ENCODE measurements at places on chromosomes 3 and 15. TPM values are rescaled to one million over a fixed set of nuclear protein-coding genes. Genes with fewer than 3 reads are reported as not detected.

GRCh38 chr3:15333099-15333955, 941 bp upstream of the SH3BP5 start:
- H3K36me3 ChIP-seq = peaks cover 3% of the 10 kb centered on the region
- no peak for DNase-seq
- no peaks in the 10 kb centered on the region for H3K27me3 ChIP-seq
- H3K27ac ChIP-seq = no peak overlapping the region
- H3K4me3 ChIP-seq = no peak overlapping the region

DNA sequence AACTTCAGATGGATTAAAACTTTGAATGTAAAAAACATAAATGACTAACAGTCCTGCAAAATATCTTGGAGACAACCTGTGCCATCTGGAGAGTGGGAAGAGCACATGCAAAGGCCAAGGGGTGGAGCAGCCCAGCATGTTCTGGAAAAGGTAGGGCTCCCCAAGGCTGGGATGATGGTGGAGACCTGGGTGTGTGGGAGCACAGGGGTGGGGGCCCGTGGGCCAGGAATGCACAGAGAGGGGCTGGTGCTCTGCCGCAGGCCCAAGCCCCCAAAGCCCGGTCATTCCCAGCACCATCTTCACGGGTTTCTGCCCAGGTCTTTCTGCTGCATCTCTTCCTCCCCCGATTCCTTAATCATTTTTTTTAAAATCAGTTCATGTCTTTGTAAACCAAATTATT, 9.7 kb upstream of the GATA2 start:
- no peaks in the 10 kb centered on the region for H3K27me3 ChIP-seq
- H3K36me3 ChIP-seq = peaks cover 32% of the 10 kb centered on the region
- no peak overlapping the region for H3K27ac ChIP-seq
- DNase-seq = no peak
- H3K4me1 ChIP-seq = no peaks in the 10 kb centered on the region
- H3K4me3 ChIP-seq = no peak overlapping the region

GRCh38 chr3:117059956-117060270, 350.3 kb downstream of the TUSC7 start:
- no peaks in the 10 kb centered on the region for H3K36me3 ChIP-seq
- H3K27ac ChIP-seq = no peak overlapping the region
- no peak overlapping the region for H3K4me3 ChIP-seq
- H3K4me1 ChIP-seq = peaks cover 3% of the 10 kb centered on the region
- no peaks in the 10 kb centered on the region for H3K27me3 ChIP-seq
- DNase-seq = no peak

GRCh38 chr15:39599871-39600270, 19.0 kb downstream of the THBS1 start:
- no peaks in the 10 kb centered on the region for H3K27me3 ChIP-seq
- no peak overlapping the region for H3K4me3 ChIP-seq
- H3K36me3 ChIP-seq = peaks cover 33% of the 10 kb centered on the region
- H3K27ac ChIP-seq = 0 out of 2 replicates have a peak overlapping the region, but pooled peaks have one; percentile 8
- DNase-seq = no peak
- peaks cover 24% of the 10 kb centered on the region for H3K4me1 ChIP-seq

DNA sequence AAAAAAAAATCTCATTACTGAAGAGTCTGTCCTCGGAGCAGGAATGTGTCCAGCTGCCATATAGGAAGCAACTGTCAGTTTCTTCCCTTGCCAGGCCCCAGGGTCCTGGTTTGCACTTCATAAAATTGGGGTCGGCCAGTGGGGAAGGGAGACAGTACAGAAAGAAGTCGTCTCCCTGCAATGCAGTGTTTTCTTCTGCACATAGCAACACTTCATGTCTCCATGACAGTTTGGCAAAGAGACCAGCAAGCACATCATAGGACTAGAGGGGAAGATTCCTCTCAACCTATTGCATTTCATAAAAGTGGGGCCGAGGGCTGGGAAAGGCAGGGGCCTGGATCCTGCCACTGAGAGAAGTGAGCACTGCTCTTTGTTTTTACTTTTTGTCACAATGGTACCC, 138.2 kb upstream of the HACD2 start:
- no peak overlapping the region for H3K27ac ChIP-seq
- H3K27me3 ChIP-seq = no peaks in the 10 kb centered on the region
- H3K36me3 ChIP-seq = no peaks in the 10 kb centered on the region
- peaks cover 21% of the 10 kb centered on the region for H3K4me1 ChIP-seq
- no peak overlapping the region for H3K4me3 ChIP-seq

- peaks cover 7% of the 10 kb centered on the region for H3K4me1 ChIP-seq
- H3K27ac ChIP-seq = no peak overlapping the region
- H3K27me3 ChIP-seq = no peaks in the 10 kb centered on the region
Measured at GRCh38 chr3:64021922-64022321, 1.4 kb downstream of the PSMD6 start.

DNA sequence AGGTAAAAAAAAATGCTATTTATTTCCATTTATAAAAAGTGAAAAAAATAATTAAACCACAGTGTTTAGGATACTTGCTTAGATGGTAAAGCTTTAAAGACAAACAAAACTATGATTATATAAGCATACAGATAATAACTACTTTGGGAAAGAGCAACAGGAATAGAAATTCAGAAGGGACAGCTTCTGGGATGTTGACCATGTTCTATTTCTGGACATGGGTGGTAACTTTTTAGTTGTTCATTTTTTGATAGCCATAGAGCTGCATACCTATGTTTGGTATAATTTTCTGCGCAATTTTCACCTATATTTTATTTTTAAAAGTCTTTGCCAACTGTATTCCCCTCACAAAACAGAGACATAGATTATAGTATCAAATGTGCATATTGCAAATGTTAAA, 572.0 kb upstream of the NR2F2 start:
- H3K27ac ChIP-seq = no peak overlapping the region
- no peak overlapping the region for H3K4me3 ChIP-seq
- H3K36me3 ChIP-seq = no peaks in the 10 kb centered on the region
- no peaks in the 10 kb centered on the region for H3K4me1 ChIP-seq
- H3K27me3 ChIP-seq = no peaks in the 10 kb centered on the region

DNA sequence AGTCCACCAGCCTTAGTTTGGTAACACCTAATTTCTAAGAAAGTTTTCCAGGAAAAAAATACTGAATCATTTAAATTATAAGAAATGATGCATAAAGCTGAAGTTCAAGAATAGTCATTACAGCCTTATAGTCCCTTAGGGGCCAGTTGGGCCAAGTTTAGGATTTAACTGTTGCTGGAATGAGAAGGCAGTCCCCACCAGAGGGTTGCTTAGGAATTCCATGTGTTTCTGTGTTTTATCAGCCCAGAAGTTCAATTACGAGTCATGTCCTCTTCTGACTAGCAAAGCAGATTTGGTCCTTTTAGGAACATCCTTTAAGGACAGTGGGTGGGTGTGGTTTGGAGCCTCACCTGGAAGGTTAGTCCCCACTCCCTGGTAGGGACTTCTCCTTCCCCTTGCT, 57.0 kb upstream of the NR2E3 start:
- no peak overlapping the region for H3K4me3 ChIP-seq
- DNase-seq = no peak
- peak overlapping the region; percentile 62 for H3K27ac ChIP-seq
- H3K36me3 ChIP-seq = peaks cover 4% of the 10 kb centered on the region
- no peaks in the 10 kb centered on the region for H3K27me3 ChIP-seq
- H3K4me1 ChIP-seq = peaks cover 31% of the 10 kb centered on the region

DNA sequence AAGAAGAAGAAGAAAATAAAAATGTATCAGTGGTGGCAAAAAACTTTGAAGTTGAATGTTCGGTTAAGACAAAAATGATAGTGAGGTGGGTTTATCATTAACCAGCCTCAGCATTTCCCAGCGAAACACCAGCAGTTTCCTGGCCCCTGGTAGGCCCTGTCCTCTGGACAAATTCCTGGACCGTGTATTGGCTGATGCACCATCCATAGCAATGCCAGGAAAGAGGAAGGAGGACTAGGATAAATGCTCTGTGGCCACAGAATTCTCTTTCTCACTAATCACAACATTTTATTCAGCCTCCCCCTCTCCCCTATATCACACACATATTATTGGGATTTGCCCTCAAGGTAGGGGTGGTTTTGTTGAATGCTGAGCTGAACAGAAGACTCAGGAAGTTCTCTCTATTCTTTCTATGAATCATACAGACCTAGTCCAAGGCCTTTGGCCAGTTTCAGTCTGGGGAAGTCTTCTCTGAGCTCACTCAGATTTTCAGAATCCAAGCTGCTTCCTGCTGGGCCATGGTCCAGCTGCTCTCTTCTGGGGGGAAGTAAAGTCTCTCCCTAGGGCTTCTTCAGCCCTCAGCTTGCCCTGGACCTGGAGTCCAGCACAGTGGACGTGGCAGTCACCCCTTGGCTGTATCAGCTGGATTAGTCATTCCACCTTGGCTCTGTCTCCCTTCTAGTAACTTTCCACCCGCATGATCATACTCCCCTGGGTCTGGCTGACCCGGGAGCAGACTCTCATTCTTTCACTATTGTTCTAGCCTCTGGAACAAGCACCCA, 27.6 kb downstream of the SLC28A1 start:
- peak; percentile 71 for DNase-seq
- peak overlapping the region; percentile 76 for H3K27ac ChIP-seq
- H3K27me3 ChIP-seq = no peaks in the 10 kb centered on the region
- H3K4me1 ChIP-seq = peaks cover 14% of the 10 kb centered on the region
- no peak overlapping the region for H3K4me3 ChIP-seq
- H3K36me3 ChIP-seq = no peaks in the 10 kb centered on the region

- DNase-seq = no peak
- no peaks in the 10 kb centered on the region for H3K36me3 ChIP-seq
- no peak overlapping the region for H3K4me3 ChIP-seq
- H3K27me3 ChIP-seq = no peaks in the 10 kb centered on the region
- no peaks in the 10 kb centered on the region for H3K4me1 ChIP-seq
Measured at GRCh38 chr3:178404961-178405360, 131.3 kb upstream of the KCNMB2 start.

DNA sequence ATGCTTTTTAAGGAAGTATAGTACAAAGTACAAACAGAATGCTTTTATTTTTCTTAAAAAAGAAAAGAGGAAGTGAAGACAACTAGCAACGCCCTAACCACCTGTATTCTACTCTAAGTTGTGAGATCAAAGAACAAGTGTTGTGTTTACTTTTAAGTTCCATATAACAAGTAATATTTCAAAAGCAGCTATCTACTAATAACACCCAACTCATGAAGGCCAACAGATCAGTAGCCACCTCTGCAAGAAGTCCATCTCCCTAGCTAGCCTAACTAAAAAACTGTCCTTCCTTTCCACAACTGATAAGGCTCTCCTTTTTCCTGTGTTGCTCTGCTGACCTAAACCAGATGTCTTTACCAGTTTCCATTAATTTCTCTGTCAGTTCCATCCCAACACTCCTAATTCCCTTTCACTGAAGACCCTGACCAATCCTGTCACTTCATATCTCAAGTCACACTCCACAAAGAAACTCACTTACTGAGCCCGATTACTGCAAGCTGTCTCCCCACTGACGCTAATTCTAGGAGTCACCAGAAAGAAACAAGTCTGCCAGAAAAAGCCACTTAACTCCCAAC, 26.9 kb downstream of the PHC3 start:
- H3K4me1 ChIP-seq = no peaks in the 10 kb centered on the region
- H3K27ac ChIP-seq = no peak overlapping the region
- no peak overlapping the region for H3K4me3 ChIP-seq
- no peaks in the 10 kb centered on the region for H3K27me3 ChIP-seq
- peaks cover 38% of the 10 kb centered on the region for H3K36me3 ChIP-seq

DNA sequence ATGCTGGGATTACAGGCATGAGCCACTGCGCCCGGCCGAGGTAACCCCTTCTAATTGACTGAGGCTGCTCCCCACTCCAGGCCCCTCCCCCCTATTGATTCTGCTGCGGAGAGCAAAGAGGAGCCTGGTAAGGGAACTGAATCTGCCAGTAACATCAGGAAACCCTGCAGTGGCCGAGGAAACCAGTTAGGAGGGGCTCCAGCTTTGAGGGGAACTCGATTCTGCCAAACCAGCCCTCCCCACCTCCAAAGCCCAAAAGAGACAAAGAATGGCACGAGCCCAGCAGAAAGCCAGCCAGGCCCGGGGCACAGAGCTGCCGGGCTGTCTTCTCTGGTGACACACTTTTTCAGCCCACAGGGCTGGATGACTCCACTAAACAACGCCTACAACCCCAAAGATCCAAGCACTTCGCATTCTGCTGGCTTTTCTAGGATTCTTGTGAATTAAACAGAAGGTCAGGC, 15.0 kb upstream of the ACAD9 start:
- no peak for DNase-seq
- H3K27me3 ChIP-seq = no peaks in the 10 kb centered on the region
- H3K27ac ChIP-seq = no peak overlapping the region
- H3K36me3 ChIP-seq = no peaks in the 10 kb centered on the region
- no peak overlapping the region for H3K4me3 ChIP-seq

GRCh38 chr3:101903451-101903871, 54.1 kb downstream of the NFKBIZ start:
- no peak overlapping the region for H3K4me3 ChIP-seq
- DNase-seq = no peak
- H3K27me3 ChIP-seq = no peaks in the 10 kb centered on the region
- no peaks in the 10 kb centered on the region for H3K36me3 ChIP-seq
- peaks cover 20% of the 10 kb centered on the region for H3K4me1 ChIP-seq

GRCh38 chr3:159987291-159987711, 1.3 kb upstream of the IL12A start:
- peaks cover 16% of the 10 kb centered on the region for H3K4me1 ChIP-seq
- H3K27ac ChIP-seq = no peak overlapping the region
- H3K27me3 ChIP-seq = no peaks in the 10 kb centered on the region
- DNase-seq = no peak

DNA sequence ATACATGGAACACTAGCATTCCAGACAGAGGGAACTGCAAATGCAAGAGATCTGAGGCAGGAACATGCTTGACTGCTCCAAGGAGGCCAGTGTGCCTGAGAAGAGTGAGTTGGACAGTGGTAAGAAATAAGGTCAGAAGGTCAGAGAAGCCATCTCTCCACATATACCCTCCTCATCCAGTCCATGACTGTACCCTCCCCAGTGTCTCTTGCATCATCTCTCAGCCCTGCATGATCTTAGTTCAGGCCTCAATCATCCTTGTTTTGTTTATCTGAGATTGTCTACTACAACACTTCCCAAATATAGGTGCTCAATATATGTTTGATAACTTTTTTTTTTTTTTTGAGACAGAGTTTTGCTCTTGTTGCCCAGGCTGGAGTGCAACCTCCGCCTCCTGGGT, 5.5 kb upstream of the RSL24D1 start:
- no peak for DNase-seq
- no peak overlapping the region for H3K27ac ChIP-seq
- H3K27me3 ChIP-seq = no peaks in the 10 kb centered on the region
- H3K36me3 ChIP-seq = peaks cover 7% of the 10 kb centered on the region
- H3K4me3 ChIP-seq = no peak overlapping the region
- H3K4me1 ChIP-seq = no peaks in the 10 kb centered on the region

CEMIP gene
- not detected for total RNA-seq

SNX22 gene
- 0.05 TPM for total RNA-seq

ETV5 gene
- 26.5 TPM for total RNA-seq

All from SJSA1 (cell line).